Natural killer cell (primary cell): ENCODE measurements at places on chromosomes 2 and 18. TPM values are rescaled to one million over a fixed set of nuclear protein-coding genes. Genes with fewer than 3 reads are reported as not detected.

DNA sequence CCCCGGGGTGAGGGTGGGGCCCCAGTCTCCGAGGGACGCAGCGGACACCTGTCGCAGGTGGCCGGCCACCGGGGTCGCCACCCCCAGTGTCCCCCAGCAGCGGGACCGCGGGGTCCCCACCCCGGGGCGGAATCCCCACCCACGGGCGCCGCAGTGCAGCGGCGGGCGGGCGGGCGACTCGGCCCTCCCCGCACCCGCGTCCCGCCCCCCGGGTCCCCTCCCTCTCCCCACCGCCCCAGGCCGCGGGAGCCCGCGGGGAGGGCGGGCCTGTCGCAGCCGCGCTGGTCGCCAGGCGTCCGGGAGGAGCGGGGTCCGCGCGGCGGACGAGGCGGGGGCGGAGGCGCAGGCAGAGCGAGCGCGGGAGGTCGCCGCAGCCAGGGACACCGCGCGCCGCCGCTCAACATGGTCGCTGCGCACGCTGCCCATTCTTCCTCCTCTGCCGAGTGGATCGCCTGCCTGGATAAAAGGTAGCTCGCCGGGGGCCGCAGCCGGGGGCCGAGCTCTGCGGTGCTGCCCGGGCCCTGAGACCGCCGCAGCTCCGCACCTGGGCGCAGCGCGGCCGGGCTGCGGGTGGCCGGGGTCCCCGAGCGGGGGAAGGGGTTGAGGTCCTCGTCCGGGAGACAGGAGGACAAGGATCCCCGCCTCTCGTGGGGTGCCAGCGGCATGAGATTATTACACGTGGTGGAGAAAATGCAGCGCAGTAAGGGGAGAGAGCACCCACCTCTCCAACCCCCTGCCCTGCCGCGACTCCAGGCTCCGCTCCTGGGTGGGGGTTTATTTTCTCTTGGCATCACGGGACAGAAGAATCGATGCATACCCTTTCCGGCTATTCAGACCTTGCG, at the start of gene RAPGEF4:
Gene RAPGEF4, plus strand, starts transcription at position 264 of the 842 bp plus-strand sequence. Its CDS starts 139 bp downstream, at position 403.
- DNase-seq = no peak

DNA sequence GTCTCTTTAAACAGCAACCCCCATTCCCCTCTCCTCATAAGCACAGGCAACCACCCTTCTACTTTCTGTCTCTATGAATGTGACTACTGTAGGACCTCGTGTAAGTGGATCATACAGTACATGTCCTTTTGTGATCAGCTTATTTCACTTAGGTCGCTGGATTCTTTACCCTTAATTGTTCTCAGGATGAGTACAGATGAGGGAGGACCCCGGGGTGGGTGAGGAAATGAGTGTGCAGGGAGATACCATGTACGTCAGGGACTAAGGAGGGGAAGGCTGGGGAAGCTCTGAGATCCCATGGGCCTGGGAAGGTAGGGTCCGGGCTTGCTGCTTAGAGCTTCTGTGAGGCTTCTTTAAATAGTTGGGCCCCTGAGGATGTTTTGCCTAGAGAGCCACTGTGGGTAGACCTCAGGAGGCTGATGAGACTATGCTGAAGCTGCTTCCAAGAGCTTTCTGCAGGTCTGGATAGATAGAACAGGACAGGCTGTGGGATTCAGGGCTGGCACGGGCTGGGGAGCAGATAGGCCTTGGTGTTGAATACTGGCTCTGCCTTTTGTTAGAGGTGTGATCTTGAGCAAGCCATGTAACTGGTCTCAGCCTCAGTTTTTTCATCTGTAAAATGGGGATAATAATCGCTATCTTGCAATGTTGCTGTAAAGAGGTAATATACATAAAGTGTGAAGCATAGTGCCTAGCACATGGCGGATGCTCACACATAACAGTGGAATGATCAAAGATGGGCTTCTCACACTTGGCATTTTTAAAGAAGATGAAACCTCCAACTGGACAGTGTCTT, 155.3 kb downstream of the PRKCE start:
- no peak for DNase-seq

Gene HOXD4
- not detected for total RNA-seq

- DNase-seq = no peak
These were observed 78.8 kb upstream of the THOC1 start for GRCh38 chr18:346600-346999.

Gene PTPRN
- 0.23 TPM for total RNA-seq

GRCh38 chr18:44961288-44961995, 280.8 kb downstream of the SETBP1 start:
- no peak for DNase-seq

DNA sequence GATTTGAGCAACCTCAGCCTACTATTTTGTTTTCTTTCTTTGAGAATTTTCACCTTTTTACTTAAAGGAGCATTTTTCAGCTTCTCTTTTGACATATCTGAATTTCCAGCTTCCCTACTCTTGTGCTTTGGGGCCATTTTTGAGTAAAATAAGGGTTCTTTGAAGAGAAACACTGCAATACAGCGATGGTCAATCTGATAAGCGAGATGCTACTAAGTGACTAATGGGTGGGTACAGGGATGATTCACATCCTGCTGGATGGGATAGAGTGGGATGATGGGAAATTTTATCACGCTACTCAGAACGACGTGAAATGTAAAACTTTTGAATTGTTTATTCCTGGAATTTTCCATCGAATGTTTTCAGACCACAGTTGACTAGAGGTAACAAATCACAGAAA, 211.5 kb downstream of the TMEM247 start:
- DNase-seq = no peak

Gene LRRC30
- not detected for total RNA-seq

GRCh38 chr2:28618221-28619141, 122.6 kb downstream of the PLB1 start:
- no peak for DNase-seq

DNA sequence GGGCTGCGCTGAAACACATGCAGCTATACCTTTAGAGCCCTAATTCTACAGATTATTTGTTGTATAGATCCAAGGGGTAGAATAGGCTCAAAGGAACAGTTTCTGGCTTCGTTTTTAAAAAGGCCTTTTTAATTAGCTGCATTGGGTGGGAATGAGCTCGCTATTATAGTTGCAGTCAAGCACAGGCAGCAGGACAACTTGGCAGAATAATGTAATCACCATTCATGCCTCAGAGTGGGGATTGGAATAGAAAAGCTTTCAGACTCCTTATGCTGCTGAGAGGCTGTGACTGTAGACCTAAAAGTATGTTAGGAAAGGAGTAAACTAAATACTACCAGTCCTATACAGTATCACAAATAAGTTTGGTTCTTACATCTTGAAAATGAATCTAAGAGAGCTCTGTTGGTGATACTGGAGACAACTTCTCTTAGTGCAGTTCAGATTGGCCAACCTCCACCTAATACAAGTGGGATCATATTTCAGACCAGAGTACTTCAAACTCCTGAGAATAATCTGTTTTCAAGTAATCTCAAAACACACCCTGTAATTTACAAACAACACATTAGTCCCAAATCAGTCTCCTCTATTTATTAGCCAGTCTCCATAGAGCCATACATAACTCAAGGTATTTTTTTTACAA, 121.4 kb downstream of the ANTXR1 start:
- no peak for DNase-seq

GRCh38 chr2:240413813-240414429, 21.5 kb upstream of the GPC1 start:
- DNase-seq = peak; percentile 7

GRCh38 chr18:57957210-57957609, 86.8 kb upstream of the NEDD4L start:
- DNase-seq = no peak

Gene INHBB
- total RNA-seq = 0.07 TPM

Gene DSG4
- total RNA-seq = not detected

GRCh38 chr18:13993730-13994129, 78.4 kb upstream of the MC2R start:
- DNase-seq = no peak

DNA sequence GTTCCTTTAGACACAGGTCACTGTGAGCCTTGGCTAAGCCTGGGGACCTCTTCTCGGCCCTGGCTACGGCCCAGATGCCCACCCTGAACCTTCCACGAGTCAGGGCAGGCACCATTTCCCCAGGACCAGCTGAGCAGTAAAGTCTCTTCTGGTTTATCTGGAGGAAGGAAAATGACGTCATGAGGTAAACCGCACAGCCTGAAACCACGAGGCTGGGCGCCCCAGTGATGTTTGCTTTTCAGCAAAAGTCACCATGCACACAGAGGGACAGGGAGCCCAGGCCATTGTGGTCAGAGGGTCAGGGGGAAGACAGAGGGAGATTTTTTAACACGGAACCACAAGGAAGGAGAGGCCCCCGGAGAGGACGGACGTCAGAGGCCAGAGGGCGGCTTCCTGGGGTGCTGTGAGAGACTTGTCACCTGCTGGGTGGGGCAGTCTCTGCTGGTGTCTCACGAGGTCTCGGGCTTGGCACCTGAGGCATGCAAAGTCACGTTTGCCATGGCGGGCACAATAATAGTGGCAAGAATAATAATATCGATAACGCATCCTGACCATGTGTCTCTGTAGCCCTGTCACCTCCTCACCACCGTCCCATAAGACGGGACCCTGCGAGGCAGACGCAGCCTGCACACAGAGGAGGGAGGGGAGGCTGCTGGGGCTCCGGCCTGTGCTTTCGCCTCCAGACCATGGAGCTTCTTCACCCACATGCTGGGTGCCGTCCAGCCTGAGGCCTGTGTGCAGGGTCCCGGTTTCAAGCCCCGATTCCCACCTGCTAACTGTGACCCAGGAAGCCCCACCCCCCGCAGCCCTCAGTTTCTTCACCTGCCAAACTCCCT, 33.2 kb upstream of the FOSL2 start:
- DNase-seq = peak; percentile 93

DNA sequence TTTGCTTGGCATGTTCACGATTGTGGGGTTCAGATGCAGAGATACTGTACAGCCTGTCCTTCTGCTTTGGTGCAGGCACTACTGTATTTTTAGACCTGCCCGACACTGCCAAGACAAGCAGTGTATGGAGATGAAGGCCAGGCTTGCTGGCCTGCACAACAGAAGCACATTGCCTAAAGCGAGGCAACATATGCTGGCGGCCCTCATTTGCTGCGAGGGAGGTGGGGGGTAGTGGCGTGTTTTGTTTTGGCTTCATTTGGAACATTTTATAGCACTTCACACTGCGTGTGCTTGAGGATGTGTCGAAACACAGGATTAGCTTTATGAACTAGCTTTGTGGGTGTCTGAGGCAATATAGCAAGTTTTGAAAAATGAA, 27.0 kb downstream of the TMEM182 start:
- DNase-seq = no peak

Gene UGT1A5
- not detected for total RNA-seq

- no peak for DNase-seq
These were observed 322.2 kb downstream of the IRS1 start for GRCh38 chr2:226477221-226478108.

DNA sequence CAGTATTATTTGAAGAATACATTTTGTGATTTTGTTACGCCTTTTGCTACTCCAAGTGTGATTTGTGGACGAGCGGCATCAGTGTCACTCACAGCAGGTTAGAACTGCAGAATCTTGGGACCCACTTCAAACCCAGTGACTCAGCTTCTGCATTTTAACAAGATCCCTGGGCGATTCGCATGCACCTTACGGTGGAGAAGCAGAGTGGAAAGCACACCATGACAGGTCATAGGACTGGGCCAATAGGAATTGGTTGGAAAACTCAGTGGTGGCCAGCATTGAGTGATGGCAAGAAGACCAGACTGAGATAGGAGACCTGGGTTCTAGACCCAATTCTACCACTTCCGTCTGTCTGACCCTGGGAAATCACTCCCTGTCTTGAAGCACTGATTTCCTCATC, 26.3 kb downstream of the CTLA4 start:
- no peak for DNase-seq

DNA sequence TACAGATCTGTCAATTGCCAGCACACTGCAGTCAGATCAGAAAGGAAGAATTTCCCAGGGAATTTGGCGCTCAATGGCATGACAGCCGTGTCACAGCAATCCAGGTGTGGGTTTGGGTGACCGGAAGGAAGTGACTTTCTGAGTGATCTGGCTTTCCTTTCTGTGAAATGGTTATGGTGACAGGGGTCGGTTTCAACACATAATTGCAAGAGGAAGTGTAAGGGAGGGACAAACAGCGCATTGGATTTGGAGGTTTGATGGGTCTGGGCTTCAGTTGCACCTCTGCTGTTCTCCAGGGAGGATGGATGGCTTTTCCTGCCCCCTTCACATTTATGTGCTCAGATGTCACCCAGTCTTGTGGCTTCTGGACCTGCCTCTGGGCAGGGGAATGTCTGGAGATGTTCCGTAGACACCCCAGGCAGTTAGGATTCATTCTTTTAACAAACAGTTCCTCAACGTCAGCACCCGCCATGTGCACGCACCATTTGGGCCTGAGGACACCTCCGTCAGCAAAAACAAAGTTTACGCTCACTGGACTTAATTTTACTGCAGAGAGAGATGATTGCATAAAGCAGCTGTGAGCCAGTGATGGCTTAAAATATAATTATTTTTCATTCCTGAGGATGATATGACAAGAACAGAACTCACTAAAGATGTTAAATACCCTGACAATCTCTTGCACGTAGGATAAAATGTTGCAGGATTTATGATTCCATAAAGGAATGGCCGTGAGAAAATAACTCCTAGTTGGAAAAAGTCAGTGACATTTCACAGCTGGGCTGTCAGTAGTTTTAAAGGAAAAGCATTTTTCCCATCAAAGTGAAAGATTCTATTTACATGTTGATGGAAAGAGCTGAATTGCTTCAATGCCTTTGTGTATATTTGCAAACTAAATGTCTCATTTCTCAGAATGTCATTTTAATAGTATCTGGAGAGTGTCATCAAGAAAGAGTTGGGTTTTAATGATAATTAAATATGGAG, 36.9 kb downstream of the MBP start:
- DNase-seq = no peak

Gene ARL4C
- total RNA-seq = 492 TPM

Gene NEUROD1
- total RNA-seq = not detected

- no peak for DNase-seq
These were observed 879.0 kb downstream of the SLC4A3 start for GRCh38 chr2:220506466-220506865.

- DNase-seq = no peak
These were observed 1101.0 kb upstream of the GYPC start for GRCh38 chr2:125554956-125555355.

Gene CD8B2
- total RNA-seq = 0.49 TPM

GRCh38 chr2:157261199-157261782, 3.8 kb downstream of the GALNT5 start:
- no peak for DNase-seq

Gene FZD7
- not detected for total RNA-seq

Gene MAP2
- total RNA-seq = not detected
